ENCODE measurements at places on chromosomes 7 and 10.

DNA sequence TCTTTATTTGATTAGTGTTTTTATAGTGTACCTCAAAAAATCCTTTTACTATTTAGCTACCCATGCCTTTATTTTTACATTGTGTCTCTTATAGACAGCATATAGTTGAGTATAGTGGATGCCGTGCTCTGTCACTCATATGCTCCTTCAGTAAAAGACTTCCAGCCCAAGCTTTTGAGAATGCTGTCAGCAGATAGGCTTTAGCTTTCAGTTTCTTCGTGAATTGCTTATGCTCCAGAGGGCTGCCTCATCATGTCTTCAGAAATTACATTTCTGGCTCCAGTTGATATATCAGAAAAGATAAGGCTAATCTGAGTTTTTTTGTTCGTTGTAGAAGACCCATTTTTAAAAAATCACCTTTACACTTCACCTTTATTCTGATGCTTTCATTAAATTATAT, 332.0 kb downstream of the NXPH1 start:
- DNase-seq = no peak

GRCh38 chr7:111090846-111091245, at the start of gene LRRN3:
LRRN3 (plus strand) TSS chr7:111091127; CDS start chr7:111122773, 31,646 bp downstream.
- no peak for DNase-seq

DNA sequence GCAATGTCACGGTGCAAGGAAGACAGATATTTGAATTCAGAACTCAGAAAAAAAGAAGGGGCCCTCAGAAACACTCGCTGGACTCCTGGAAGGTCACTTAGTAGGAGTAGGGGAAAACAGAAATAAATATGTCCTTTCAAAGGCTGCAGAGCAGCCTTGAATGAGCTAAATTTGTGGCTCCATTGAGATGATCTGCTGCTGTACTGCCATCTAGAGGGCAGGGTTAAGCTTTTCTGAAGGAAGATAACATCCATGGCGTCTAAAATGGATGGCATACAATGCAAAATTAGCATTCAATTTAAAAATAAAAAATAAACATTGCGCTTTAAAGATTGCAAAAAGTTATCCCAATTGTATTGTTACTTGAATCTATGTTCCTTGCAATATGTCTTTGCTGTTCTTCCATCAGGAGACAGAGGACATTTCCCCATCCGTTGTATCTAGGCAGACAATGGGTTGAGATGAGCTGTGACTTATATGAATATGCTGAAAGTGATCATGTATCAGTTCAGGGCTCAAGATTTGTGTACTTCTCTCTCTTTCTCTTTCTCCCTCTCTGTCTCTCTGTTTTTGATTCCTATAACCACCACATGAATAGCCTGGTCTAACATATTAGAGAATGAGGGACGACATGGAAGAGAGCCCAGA, 642.2 kb downstream of the SH2D4B start:
- no peak for DNase-seq

DNA sequence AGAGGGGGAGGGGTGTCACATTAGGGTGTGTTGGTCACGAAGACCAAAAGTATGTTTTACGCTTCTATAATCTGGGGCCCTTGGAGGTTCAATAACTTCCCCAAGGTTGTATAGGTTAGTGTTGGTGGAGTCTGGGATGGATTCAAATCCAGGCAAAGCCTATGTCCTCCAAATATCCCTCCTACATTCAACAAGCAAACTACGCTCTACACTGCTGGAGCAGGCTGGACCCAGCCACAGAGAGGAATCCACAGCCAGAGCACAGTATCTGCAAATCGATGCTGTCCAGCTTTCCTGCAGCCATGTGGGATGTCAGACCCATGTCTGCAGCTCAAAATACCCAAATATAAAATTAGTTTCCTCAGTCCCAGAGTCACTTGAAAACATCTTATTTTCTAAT, 198.0 kb downstream of the COBL start:
- DNase-seq = no peak

DNA sequence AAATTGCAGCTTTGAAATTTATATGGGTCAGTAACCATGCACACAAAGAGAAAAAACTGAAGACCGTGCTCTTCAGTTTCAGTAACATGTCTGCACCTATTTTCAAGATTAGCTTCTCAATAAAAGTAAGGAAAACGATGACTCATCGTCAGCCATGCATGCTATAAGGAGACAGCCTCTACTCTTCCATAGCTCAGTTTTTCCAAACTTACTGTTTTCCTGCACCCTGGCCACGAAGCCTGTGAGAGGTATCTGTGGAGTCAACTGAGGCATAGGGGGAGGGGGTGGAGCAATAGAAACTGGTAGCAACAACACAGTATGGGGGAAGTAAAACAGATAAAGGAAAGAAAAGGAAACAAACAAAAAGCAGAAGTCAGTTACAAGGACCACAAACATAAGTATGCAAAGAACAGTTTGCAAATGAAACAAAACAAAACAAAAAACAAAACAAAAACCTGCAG, 58.0 kb downstream of the PDSS1 start:
- no peak for DNase-seq

GRCh38 chr7:105559926-105560325, 21.4 kb downstream of the EFCAB10 start:
- no peak for DNase-seq

- no peak for DNase-seq
Observed at GRCh38 chr7:78787854-78788253, 665.6 kb downstream of the MAGI2 start.

- DNase-seq = no peak
Observed at GRCh38 chr10:49082766-49083165, 32.6 kb downstream of the VSTM4 start.

DNA sequence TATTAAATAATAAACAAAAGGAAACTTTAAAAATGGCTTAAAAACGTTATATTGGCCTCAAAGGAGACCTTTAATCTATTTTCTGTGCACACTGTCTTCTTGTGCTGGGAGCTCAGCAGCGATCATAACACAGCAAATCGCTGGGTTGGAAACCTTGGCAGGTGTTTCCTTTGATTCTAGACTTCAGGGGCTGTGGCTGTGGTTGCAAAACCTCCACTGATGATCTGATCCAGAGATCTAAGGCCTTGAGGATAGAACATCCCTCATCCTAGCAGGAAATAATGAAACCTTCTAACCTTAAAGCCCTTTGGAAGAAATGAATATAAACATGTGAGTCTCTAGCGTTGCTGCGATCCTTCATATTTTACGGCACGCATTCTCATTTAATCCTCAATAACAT, 29.8 kb downstream of the CDHR3 start:
- no peak for DNase-seq

GRCh38 chr7:127907110-127908040, 123.9 kb downstream of the LRRC4 start:
- no peak for DNase-seq

DNA sequence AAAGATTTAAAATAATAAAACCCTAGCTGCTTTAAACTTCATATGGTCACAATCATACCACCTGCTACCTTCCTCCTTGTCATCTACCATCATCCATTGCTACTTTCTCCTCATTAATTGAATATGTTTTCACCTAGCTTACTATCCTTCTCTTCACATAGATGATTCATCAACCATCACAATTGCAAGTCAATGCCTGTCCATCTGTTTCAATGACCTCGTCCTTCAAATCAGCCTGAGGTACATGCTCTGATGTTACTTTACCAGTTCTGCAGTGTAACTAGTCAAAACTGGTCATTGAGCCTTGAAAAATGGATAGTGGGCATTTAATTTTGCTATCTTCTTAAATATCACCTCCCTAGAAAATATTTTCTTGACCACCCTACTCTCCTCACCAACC, 164.7 kb downstream of the SEMA3E start:
- no peak for DNase-seq

GRCh38 chr10:42875798-42876341, 93.3 kb downstream of the BMS1 start:
- no peak for DNase-seq

DNA sequence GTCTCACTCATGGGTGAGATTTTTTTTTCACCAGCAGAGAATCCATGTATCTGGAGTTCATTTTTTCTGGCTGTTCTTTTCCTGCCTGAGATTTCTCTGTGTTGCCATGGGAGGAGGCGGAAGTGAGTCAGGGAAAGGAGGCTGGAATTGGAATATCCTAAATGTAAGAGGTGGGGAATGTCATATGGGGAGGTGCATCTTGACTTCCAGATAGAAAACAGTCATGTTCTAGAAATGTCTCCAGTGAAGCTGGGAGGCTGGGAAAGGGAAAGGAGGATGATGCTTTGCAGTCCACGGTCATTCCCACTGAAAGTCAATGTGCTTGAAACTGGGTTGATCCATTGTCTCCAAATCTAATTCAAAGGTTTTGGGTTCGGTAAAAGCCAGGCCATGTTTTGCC, 39.7 kb upstream of the HPS1 start:
- DNase-seq = no peak

GRCh38 chr10:86699541-86699940, 31.2 kb downstream of the LDB3 start:
- peak; percentile 55 for DNase-seq

GRCh38 chr7:131949659-131950058, 393.2 kb upstream of the PODXL start:
- DNase-seq = no peak

DNA sequence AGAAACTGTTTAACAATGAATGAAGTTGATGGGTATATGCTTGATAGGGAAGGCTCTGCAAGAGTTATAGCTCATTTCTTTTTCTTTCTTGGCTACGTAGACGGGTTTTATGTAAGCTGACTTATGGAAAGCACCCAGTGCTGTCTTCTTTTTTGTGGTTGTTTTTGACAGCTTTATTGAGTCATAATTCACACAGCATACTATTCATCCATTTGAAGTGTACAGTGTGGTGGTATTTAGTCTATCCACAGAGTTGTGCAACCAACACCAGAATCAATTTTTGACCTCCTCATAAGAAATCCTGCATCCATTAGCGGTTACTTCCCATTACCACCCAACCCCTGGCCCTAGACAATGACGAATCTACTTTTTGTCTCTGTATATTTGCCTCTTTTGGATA, 240.6 kb upstream of the KIAA1217 start:
- DNase-seq = no peak

DNA sequence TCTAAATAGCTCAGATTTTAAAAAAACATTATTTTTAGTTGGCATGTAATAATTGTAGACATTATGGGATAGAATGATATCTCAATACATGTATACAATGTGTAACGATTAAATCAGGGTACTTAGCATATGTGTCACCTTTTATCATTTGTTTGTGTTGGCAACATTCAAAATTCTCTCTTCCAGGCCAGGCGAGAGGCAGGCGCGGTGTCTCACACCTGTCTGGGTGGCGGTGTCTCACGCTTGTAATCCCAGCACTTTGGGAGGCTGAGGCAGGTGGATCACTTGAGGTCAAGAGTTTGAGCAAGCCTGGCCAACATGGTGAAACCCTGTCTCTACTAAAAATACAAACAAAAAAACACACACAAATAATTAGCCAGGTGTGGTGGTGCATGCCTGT, 151.7 kb downstream of the RTKN2 start:
- DNase-seq = no peak

DNA sequence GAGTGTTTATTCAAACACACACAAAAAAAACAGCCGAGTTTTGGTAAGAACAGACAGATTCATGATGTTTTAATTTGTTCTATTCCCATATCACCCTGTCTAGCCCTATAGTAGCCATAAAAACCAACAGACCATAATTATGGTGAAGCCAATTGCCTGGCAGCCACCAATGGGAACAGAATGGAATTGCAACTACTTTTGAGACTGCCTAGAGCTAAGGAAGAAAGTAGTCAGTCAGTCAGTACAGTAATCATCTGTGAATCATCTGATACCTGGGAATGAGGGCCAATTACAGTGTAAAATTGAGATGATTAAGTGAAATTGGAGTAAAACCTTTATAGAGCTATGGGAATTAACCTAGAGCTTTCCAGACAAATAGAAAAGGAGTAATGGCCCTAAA, 952.7 kb upstream of the KCND2 start:
- no peak for DNase-seq

DNA sequence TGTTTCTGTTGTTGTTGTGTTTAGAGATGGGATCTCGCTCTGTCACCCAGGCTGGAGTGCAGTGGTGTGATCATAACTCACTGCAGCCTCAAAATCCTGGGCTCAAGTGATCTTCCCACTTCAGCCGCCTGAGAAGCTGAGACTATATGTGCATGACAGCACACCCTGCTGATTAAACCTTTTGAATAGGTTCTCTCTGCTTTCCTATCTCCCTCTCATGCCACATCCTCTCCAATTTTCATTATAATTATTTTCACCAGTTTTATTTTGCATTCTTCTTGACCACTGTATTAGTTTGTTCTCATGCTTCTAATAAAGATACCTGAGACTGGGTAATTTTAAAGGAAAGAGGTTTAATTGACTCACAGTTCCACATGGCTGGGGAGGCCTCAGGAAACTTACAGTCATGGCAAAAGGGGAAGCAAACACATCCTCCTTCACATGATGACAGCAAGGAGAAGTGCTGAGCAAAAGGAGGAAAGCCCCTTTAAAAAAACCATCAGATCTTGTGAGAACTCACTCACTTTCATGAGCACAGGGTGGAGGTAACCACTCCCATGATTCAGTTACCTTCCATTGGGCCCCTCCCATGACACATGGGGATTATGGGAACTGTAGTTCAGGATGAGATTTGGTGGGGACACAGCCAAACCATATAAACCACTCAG, 12.9 kb downstream of the AGK start:
- DNase-seq = no peak

- no peak for DNase-seq
Observed at GRCh38 chr10:130169136-130169859, 33.1 kb downstream of the GLRX3 start.

DNA sequence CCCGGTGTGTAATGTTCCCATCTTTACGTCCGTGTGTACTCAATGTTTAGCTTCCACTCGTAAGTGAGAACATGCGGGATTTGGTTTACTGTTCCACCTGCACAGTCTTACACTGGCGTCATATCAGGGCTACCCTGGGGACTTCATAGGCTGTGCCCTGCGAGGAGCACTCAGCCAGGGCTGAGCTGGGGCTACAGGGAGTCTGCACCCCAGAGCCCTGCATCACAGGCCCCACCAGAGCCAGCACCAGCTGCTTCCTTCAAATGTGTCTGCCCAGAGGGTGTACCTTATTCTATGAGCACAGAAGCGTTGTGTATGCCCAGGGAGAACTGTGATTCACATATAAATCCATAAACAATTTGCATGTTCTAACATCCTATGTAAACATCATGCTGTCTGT, 277.1 kb downstream of the TCERG1L start:
- DNase-seq = peak; percentile 41

DNA sequence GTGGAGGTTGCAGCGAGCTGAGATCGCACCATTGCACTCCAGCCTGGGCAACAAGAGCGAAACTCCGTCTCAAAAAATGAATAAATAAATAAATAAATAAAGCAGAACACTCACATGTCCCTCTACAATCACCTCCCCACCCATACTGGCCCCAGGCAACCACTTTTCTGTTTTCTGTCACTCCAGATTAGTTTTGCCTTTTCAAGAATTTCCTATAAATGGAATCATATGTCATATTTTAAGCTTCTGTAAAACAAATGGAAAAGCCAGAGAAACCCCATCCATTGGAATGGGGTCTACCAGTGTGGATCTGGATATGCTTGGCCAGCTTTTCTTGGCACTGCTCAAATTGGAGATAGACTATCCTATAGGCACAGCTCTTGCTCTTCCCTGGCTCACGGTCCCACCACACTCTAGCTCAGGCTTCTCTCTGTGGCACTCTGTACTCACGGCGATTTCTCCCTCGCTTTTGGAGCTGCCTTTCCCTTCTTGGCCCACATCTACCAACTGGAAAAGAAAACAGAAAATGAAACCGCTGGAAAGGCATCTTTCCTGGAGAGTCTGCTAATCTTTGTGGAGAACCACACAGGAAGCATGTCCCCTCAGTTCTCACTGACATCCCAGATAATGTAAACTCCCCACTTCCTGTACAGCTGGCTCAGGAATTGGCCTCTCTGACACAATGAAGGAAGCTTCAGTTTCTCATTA, 210.1 kb downstream of the JCAD start:
- no peak for DNase-seq

GRCh38 chr10:60870416-60870728, 73.6 kb downstream of the RHOBTB1 start:
- no peak for DNase-seq
